ENCODE measurements at places on chromosomes 2 and 18. TPM values are rescaled to one million over a fixed set of nuclear protein-coding genes. Genes with fewer than 3 reads are reported as not detected.

Gene CRACDL
- 3.0 TPM for polyA plus RNA-seq

Gene PLB1
- polyA plus RNA-seq, result 1.1 TPM

Gene DSG1
- polyA plus RNA-seq, result 0.10 TPM

Gene CRYBA2
- polyA plus RNA-seq, result not detected

Gene TYMS
- polyA plus RNA-seq, result 133 TPM

Gene NLRC4
- 1.2 TPM for polyA plus RNA-seq

Gene ABCG5
- polyA plus RNA-seq, result 0.84 TPM

Gene PIEZO2
- polyA plus RNA-seq, result 17.5 TPM

Gene FBXO41
- 2.4 TPM for polyA plus RNA-seq

Gene VSNL1
- polyA plus RNA-seq, result 4.8 TPM

Gene RGPD3
- polyA plus RNA-seq, result 0.34 TPM

Gene PLEKHH2
- polyA plus RNA-seq, result 18.4 TPM

Gene STPG4
- 0.14 TPM for polyA plus RNA-seq

DNA sequence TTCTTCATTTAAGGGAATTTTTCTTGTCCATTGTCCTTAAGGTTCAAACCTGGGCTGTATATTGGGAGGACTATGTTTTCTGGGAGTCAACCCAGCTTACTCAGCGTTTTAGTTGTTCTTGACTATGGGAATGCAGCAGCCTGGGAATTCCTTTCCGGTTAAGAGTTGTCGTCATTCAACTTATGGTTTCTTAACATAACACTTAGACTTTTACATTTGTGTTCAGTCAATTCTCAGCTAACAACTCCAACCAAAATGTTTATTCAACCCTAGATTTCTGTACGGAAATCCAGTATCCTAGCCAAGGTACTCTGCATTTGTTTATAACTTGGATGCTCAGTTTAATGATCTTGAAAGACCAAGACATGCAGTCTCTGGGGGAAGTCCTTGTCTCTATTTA is 960.9 kb downstream of the CBLN2 start:
- DNase-seq, result no peak

- no peak for DNase-seq
Measured at GRCh38 chr2:109428281-109428680, 185.5 kb downstream of the SEPTIN10 start.

- no peak for DNase-seq
Measured at GRCh38 chr2:168793596-168793995, 8.8 kb upstream of the NOSTRIN start.

GRCh38 chr2:72548081-72548764 is 277.6 kb downstream of the EXOC6B start:
- DNase-seq, result no peak

GRCh38 chr2:182824767-182825158 is 41.7 kb downstream of the FRZB start:
- no peak for DNase-seq

DNA sequence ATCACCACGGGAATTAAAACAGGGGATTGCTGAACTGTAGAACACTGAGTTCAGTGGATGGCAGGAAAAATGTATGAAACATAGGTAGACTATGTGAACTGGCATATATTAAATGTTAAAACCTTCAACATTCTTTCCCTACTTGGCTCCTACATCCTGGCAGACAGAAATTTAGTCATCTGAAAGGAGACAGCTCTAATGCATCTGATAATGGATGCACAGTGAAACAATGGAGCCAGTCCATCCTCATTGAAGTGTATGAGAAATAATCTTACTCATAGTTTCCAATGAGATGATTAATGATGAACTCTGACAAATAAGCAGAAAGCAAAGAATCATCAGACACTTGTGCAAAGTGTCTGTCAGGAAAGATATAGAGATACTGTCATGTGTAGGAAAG is 1629.7 kb upstream of the TMEFF2 start:
- DNase-seq, result no peak

DNA sequence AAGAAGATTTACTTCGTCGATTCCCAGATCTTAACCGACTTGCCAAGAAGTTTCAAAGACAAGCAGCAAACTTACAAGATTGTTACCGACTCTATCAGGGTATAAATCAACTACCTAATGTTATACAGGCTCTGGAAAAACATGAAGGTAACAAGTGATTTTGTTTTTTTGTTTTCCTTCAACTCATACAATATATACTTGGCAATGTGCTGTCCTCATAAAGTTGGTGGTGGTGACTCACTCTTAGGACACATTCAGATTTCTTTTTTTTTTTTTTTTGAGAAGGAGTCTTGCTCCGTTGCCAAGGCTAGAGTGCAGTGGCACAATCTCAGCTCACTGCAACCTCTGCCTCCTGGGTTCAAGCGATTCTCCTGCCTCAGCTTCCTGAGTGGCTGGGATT is 26.8 kb downstream of the MSH2 start:
- no peak for DNase-seq

DNA sequence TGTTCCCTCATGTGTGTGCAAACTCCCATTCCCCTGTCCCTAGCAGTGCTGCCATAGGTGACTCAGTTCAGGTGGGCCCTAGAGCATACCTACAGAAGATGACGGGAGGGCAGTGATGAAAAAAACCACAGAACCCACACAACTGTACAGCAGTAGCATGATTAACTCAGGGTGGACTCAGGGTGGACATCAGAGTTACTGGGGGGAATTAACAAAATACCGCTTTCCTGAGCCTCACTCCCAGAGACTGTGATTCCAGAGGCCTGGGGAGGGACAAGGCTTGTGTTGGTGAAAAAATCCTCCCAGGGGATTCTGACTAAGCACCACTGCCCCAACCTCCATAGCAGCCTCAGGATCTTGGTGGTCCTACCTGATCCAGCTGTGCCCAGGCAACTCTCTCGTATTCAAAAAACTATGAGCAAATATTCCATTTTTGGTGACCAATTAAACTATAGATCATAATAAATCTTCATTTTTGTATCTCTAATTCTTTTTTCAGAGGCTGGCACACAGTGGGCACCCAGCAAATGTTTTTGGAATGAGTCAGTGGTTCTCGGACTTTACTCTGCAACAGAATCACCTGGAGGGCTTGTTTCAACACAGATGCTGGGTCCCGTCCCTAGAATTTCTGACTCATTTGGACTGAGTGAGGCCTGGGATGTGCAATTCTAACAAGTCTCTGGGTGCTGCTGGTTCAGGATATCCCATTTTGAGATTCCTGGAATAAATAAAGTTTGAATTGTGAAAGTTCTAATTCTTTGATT is 84.1 kb upstream of the NABP1 start:
- DNase-seq, result no peak

- no peak for DNase-seq
Measured at GRCh38 chr2:133657591-133657990, 89.3 kb upstream of the NCKAP5 start.

GRCh38 chr2:233976087-233976486 is 58.9 kb downstream of the TRPM8 start:
- no peak for DNase-seq

DNA sequence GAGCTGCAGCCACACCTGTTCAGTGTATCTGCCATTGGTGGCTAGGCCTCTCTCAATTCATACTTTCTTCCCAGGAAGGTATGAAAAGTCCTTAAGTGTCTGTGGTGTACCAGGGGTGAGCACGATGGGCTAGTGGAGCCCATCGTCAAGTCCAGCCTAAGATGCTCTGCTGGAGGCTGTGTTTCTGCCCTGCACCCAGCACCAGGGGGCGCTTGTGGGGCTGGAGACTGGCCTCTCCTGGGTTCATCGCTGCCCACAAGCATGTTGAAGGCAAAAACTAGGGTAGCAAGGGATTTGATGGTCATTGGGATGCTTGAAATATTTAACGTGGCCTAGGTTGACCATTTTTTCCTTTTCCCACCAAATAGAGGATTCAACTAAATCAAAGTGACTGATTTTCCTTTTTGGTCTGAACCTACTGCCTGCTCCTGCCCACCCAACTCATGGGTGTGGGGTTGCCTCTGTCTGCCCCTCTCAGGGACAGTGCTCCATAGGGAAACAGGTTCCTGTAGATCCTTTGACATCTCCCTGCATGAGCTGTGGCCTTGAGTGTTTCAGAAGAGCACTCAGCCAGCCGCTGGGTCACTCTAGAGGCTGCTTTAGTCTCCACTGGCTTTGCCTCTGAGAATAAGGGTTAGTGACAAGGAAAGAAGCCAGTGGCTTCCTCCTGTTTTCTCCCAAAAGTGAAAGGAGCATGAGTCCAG is 59.0 kb downstream of the TPGS2 start:
- no peak for DNase-seq

DNA sequence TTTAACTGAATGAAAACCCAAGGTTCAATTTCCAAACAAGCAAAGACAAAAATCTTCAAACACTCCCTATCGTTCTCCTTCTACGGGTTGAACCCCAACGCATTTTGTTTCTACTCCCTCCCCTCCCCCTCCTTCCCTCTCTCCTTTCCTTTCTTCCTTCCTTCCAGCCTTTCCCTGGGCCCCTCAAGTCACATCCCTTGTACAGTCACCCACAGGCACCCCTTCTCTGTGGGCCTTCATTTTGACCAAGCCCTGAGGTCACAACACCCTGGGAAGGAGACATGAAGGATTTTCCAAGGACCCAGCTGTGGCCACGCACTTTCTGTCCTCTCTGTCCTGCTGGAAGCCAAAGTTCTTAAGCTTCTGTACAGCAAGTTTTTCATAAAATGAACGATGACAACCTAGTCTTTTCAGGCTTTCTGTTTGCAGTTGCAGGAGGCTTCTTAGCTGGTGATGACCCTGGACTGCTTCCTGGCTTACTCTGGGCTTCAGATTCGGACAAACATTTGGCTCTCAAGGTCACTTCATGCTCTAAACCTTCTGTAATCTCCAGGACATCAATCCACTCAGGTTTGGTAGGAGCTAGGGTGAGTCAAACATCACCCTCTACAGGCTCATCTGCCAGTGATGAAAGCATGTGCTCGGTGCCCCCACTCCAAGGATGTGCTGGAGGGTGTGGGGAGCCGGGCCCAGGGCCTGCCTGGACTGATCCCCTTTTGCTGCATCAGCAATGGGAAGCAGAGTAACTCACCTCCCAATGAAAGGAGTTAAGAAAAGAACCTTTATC is 25.5 kb downstream of the TMEM247 start:
- no peak for DNase-seq

DNA sequence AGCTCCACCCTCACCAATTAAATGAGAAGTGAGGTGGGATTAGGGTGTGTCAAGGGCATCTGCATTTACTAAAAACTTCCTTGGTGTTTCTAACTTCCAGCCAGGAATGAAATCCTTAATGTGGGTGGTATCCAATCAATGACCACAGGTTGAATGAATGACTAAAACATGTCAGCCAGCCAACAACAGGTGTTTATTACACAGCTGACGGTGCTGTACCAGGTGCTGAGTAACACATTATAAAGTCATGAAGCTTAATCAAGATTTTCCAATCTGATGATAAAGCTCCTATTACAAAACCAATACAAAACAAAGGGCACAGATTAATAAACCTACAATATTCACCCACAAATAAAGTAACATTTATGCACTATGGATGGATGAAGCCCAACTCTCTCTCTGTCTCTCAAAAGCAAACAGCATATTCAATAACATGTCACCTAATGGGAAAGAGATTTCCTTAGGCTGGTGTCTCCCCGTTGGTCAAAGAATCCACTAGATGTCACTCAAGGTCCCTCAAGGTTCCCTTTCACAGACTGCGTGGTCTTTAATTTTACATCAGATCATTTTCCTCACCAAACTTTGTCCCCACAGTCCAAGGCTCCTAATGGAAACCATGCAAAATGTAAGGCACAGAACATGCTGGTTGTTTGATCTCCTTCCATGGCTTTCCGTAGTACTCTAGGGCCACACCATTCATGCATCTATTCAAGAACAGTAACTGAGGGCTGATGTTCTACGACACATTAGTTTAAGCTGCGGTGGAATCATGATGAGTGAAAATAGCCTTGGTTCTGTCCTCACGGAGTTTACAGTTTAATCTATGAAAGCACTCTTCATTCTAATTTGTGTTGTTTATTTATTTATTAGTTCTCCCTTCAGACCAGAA is 6.4 kb upstream of the PTPN4 start:
- DNase-seq, result peak; percentile 39

DNA sequence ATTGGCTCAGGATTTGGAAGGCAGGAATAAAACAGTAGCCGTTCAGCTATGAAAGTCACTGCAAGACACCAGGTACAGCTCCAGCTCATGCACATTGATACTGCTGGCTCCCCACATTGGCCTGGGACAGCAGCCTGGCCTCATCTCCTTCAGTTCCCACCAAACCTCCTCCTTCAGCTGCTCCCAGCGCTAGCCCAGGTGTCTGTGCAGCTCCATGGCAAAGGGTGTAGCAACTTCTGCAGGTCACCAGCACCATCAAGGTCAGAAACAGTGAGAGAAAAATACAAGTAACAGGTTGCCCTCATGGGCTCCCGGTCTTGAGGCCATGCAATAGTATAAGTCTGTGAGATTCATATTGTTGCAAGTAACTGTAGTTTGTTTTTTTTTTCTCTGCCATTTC is 216.7 kb upstream of the CTAGE1 start:
- no peak for DNase-seq

- no peak for DNase-seq
Measured at GRCh38 chr18:58829263-58829662, 35.4 kb upstream of the ZNF532 start.

GRCh38 chr2:43033466-43034241 is 192.8 kb downstream of the ZFP36L2 start:
- no peak for DNase-seq

DNA sequence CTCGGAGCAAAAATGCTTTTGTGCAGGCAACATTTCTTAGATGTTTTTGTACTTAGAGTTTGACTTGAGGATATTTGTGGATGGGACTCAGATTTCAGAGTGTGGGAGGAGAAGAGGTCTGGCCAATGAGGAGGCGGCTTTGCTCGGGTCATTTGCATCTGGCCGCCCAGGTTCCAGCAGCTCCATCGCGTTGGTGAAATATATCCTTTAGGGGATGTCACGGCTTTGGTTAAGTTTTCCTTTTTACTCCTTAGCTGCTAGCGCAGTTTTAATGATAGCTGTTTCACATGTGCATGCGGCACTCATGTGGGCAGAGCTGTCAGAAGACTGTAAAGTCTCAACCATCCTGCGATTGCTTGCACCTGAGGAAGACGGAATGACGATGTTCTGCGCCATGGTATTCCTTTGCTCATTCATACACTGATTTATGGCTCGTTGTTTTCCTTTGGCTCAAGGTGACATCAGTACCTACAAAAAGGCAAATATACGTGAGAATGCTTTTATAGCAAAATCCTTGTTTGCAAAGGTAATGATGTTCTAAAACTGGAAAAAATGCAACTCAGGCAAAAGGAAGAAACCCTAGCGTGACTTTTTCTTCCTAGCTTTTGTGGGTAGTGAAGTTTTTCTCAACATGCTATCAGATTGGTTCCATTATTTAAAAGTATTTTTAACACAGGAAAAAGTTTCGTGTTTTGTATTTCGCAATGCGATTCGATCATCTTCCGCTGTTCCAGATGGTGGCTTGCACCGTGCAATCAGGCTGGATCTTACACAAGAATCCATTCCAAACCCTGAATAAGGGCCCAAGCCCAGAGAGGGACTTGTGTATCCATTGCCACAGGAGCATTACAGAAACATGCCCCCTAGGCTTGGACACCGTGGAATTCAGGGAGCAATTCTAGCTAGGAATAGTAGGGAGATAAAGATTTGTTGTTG is 70.5 kb upstream of the ZNF516 start:
- DNase-seq, result peak; percentile 93

- no peak for DNase-seq
Measured at GRCh38 chr2:104582471-104582870, 271.4 kb upstream of the POU3F3 start.

DNA sequence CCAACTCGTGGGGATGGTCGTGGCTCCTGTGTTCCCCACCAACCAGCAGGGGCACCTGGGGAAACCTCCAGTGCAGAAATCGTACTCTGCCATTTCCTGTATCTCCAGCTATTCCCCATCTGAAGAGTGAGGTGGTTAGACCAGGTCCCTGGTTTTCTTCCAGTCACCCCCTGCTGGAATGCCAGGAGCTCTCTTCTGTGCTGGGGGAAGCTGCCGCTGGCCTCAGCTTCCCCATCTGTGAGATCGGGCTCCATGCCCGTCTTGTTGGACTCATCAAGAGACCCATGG is 119.7 kb downstream of the INHBB start:
- DNase-seq, result no peak
